Left kidney (tissue), 8 donors: ENCODE measurements at places on chromosomes 3 and 15. TPM values are rescaled to one million over a fixed set of nuclear protein-coding genes. Genes with fewer than 3 reads are reported as not detected.

EIF4G1 gene
- polyA plus RNA-seq = 178 TPM

DAZL gene
- not detected for polyA plus RNA-seq

GOLGA6D gene
- polyA plus RNA-seq = 0.57 TPM

SAMD7 gene
- polyA plus RNA-seq = not detected

RYK gene
- 118 TPM for polyA plus RNA-seq

ATP10A gene
- 4.1 TPM for polyA plus RNA-seq

FAM3D gene
- polyA plus RNA-seq = 0.91 TPM

- DNase-seq = no peak
These were observed 64.8 kb downstream of the SCN11A start for GRCh38 chr3:38986901-38987300.

GRCh38 chr3:16103472-16103871, 71.0 kb upstream of the GALNT15 start:
- DNase-seq = no peak

DNA sequence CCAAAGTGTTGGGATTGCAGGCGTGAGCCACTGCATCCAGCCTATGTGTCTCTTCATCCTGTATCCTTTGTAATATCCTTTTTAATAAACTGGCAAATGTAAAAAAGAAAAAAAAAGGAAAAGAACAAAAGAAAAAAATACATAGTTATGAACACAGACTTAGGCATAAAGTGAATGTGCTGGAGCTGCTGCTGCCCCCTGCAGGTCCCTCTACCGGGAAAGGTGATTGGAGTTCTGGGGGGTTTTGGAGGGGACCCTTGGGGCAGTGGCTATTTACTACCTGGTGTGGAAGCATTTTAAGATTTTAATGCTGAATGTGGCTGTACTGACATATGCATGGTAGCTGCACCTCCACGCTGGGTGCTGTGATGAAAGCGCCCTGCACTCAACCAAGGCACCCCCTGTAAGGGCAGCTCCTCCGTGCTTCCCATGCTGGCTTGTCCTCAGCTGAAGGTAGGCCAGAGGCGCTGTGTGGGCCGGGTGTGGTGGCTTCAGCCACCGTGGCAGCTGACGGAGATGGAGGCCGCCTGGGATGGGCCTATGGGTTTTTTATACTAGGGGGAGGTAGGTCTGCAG, 49.9 kb downstream of the RPLP1 start:
- DNase-seq = no peak

DNA sequence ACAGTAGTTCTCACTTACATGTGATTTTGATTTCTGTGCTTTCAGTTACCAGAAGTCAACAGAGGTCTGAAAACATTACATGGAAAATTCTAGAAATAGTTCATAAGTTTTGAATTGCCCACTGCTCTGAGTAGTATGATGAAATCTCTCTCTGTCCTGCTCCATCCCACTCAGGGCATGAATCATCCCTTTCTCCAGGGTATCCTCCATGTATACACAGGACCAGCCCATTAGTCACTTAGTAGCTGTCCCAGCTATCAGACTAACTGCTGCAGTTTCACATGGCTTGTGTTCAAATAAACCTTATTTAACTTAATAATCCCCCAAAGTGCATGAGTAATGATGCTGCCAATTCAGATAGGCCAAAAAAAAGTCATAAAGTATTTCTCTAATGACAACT, 38.6 kb downstream of the EPHA3 start:
- DNase-seq = no peak

- DNase-seq = no peak
These were observed 45.9 kb upstream of the SLC22A13 start for GRCh38 chr3:38219609-38220197.

- no peak for DNase-seq
These were observed 98.8 kb downstream of the FNDC3B start for GRCh38 chr3:172138193-172138537.

- DNase-seq = no peak
These were observed 33.6 kb downstream of the TRIM42 start for GRCh38 chr3:140711390-140712035.

DNA sequence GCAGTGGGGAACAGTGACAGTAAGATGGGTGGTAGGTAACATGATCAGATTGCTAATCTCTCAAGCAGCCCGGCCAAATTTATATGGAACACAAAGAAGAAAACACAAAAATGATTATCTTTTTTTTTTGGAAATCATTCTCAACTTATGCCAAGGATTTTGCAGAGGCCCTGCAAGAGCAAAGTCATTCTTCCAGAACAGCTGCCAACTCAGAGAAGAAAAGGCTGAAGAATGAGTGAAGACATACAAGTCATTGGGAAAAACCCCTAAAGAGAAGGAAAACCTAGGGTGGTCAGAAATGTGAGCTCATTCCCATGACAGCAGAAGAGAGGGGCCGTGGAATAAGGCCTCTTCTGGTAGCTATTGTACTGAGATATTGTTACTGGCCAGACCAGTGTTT, 246.7 kb downstream of the SHOX2 start:
- DNase-seq = no peak
